HT-29 (cell line): ENCODE measurements at places on chromosomes 1 and 21. TPM values are rescaled to one million over a fixed set of nuclear protein-coding genes. Genes with fewer than 3 reads are reported as not detected.

The TBX19 gene
- total RNA-seq, result 0.81 and 1.4 TPM in 2 replicates

The HMGCS2 gene
- 4.1 and 10.2 TPM in 2 replicates for total RNA-seq

The FCRL3 gene
- total RNA-seq, result not detected in 2 replicates

The OR6N1 gene
- total RNA-seq, result not detected in 2 replicates

The OLIG2 gene
- not detected in 2 replicates for total RNA-seq

The OR2M3 gene
- not detected in 2 replicates for total RNA-seq

The HJV gene
- total RNA-seq, result not detected in 2 replicates

The BSND gene
- 0.10 TPM in 1 of 2 replicates, not detected in the other for total RNA-seq

The C1QB gene
- not detected in 2 replicates for total RNA-seq
